Suprapubic skin (tissue), 4 donors: ENCODE measurements at places on chromosomes 7 and 10. TPM values are rescaled to one million over a fixed set of nuclear protein-coding genes. Genes with fewer than 3 reads are reported as not detected.

DNA sequence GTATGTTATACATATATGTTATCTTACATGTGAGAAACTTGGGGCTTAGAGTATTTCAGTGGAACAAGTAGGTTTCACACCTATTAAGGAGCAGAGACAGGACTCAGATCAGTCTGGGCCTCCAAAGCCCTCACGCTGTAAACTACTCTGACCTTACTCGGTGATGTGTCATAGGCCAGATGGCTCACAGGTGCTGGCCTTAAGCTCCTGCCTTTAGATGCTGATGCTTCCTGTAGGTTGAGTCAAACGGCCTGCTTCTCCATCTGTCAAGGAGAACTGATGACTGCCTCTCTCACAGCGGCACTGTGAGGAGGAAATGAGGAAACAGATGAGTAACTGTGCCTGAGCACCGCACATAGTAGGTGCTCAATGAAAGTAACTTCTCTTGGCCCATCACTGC, 312.6 kb upstream of the COBL start:
- DNase-seq, result no peak

GRCh38 chr7:43560742-43561330, 22.1 kb upstream of the STK17A start:
- no peak for DNase-seq

- no peak for DNase-seq
These were observed 151.5 kb upstream of the KLF6 start for GRCh38 chr10:3936422-3937040.

GRCh38 chr10:88979153-88979562, 11.4 kb upstream of the FAS start:
- DNase-seq, result no peak

- no peak for DNase-seq
These were observed 11.7 kb downstream of the GPER1 start for GRCh38 chr7:1099637-1100036.

- DNase-seq, result no peak
These were observed 9.6 kb upstream of the PTTG1IP2 start for GRCh38 chr7:90459888-90460287.

DNA sequence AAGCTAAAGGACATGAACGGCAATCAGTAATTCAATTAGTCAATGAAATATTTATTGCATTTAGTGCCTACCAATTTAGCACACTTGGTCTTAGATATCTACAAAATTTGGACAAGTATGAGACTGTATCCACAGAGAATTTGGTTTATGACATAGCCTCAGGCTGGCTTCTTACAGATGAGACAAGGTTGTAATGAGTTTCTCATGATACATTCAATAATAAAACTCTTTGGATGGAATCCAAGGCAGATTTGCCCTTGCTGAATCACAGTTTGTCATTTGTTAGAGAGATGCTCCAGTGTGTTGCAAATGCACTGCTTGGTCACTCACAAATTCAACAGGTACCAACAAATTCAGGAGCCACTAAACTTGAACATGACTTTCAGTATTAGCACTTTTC, 162.5 kb downstream of the GPR37 start:
- DNase-seq, result no peak

DNA sequence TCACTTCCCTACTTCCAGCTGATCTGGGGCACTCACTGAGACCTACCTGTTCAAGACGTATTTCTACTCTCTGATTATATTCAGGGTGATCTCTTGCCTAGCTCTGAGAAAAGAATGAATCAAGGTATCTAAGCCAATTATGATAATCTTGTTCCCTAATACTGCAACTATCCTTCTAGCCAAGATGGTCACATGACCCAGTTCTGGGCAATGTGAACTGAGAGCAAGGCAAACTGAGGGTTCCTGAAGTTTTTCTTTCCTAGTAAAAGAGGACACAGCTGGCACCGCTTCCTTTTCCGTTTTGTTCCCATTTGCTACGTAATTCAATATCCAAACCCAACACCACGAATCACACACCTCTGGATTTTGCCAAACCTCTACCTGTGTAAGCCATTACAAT, 5.9 kb upstream of the GPAM start:
- no peak for DNase-seq

DNA sequence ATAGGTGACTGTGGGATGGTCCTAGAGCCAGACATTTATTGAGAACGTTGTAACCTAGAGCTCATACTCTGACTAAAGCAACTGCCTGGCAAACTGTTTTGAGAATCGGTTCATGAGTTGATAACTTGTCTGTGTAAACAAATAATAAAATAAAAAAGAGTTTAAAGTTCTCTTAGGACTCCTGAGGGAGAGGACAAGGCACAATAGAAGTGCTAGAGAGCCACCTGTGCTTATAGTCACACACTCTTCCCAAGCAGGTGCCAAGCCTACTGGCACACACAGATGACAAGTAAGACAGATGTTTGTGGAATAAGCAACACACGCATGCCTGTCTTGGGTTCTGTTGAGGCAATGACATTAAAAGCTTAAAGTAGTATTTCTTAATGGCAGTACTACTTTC, 7.9 kb downstream of the EDRF1 start:
- DNase-seq, result no peak

Gene SPDYE11
- total RNA-seq, result not detected

Gene BAG3
- 75.0 TPM for total RNA-seq

Gene HABP2
- 0.72 TPM for total RNA-seq

Gene HOXA5
- total RNA-seq, result 13.2 TPM

Gene TAS2R41
- total RNA-seq, result not detected
